Activated T-cell treated with anti-CD3 and anti-CD28 coated beads for 4 hours (primary cell): ENCODE measurements at places on chromosomes 3 and 15.

GRCh38 chr3:128992926-128993460 is 883 bp downstream of the CFAP92 start:
- DNase-seq, result no peak

GRCh38 chr3:52891615-52892081 is 5.7 kb downstream of the STIMATE start:
- DNase-seq, result no peak

GRCh38 chr3:141231952-141232823 is 563 bp downstream of the PXYLP1 start:
- no peak for DNase-seq

- no peak for DNase-seq
These were observed 133.2 kb downstream of the ARPP21 start for GRCh38 chr3:35772381-35773015.

- no peak for DNase-seq
These were observed 207.1 kb downstream of the UACA start for GRCh38 chr15:70556151-70556741.

GRCh38 chr15:66043264-66043663 is 174.0 kb downstream of the RAB11A start:
- no peak for DNase-seq

- DNase-seq, result no peak
These were observed 74.1 kb upstream of the CHRM5 start for GRCh38 chr15:33894193-33894592.

DNA sequence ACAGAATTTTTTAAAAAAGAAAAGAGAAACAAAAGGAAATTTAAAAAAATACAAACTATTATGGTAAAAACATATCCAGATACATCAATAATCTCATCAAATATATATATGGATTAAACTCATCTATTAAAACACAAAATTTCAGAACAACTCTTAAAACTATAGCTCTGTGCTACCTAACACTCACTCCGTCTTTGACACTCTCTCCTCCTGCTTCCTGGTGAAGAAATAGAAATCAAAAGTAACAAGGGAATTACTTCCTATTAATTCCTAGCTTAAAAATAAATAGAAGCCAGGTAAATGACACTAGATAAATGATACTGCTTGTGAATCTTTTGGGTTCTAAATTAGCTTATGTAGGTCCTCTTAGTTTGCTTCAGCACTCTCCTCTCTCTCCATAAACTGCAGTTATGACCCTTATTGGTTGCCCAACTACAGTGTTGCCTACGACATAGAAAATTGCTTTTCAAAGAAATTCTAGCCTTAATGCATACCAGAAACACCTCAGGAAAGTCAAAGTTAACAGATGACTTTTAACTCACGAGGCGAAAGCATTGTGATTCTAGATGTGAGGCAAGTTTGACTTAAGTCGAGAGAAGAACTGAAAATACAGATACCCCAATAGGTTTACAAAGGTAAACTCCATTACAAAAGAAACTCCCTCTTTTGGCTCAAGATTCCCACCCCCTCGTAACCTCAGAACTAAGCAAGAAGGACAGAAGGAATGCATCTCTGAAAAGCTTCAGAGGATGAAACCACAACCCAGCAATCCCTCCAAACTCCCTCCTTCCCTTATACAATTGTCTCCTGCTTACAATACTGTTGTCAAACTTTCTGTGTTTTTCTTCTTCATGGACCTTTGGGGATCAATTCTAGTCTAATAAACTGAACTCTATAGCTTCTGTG is 394.7 kb downstream of the FGF12 start:
- DNase-seq, result no peak

- DNase-seq, result no peak
These were observed 233.5 kb upstream of the ST8SIA2 start for GRCh38 chr15:92159906-92160841.

DNA sequence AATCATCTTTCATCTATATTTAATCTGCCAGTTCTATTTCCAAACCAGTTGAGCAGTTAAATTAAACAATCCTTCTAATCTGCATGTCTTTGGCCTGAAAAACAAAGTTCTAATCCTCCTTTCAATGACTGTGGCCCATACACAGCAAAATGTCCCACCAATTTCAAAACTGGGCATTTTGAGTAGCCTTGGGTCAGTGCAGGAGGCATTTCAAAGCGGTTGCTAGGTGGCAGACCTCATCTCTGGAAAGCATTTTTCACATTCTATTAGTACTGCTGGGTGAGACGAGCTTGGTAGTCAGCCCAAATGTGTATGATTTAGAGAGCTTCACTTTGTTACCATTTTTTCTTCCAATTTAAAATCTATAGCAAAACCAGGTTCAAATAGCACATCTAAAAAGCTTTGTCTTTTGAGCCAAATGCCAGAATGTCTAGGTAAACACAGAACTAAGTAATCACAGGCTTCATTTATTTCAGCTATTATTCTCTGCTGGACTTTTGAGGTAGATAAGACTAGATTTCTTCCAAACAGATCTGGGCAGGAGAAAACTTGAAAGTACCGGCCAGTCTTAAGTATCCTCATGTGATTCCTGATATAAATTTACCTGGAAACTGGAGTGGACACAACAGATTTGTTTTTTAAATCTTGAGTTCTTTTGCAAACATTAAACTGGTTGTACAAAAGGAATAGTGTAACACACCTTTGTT is 8.9 kb upstream of the ARHGEF26 start:
- DNase-seq, result no peak

- no peak for DNase-seq
These were observed 26.9 kb downstream of the BMF start for GRCh38 chr15:40081691-40082194.

DNA sequence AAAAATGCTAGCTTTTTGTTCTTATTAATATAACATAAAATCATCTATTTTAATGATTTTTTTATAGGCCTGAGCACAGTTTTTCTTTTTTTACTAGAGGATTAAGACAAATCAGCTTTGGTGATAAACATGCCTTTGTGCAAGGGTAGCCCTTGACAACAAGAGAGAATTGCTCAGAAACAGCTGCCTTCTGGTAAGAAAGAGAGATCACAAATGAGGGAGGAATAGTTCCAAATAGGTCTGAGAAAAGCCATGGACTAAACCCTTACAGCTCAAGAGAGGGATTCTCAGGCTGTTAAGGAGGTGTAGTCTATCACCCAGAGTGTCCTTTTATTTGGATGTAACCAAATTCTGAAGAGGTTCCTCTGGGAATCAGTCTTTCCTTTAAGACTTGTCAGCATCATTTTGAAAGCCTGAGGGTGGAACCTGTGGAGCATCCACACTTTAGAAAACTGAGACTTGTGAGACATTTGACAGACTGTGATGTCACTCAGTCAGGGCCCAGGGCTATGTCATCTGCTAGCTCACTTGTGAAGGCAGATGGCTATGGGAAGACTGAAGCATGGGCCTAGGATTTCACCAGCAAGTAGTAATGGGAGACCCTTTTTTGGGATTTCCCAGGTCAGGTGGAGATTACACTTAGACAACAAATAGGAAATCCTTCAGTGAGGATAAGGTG is 102.9 kb upstream of the KCNAB1 start:
- no peak for DNase-seq

- DNase-seq, result no peak
These were observed 14.4 kb upstream of the ROBO2 start for GRCh38 chr3:77025471-77025870.

- no peak for DNase-seq
These were observed 6.8 kb downstream of the CYP8B1 start for GRCh38 chr3:42868841-42869240.

GRCh38 chr3:161673866-161674265 is 177.3 kb downstream of the OTOL1 start:
- DNase-seq, result no peak

- no peak for DNase-seq
These were observed 7.2 kb downstream of the HERC1 start for GRCh38 chr15:63826528-63826927.

- no peak for DNase-seq
These were observed 508.3 kb downstream of the TUSC7 start for GRCh38 chr3:117217760-117218316.

GRCh38 chr15:36595611-36596010 is 16.2 kb downstream of the CDIN1 start:
- DNase-seq, result no peak

GRCh38 chr15:97914711-97915110 is 45.8 kb upstream of the ARRDC4 start:
- no peak for DNase-seq

- no peak for DNase-seq
These were observed 159.6 kb downstream of the LRRK1 start for GRCh38 chr15:101078669-101079323.
